ENCODE measurements at places on chromosomes 5 and 9.
A peak's percentile ranks its signal among the peaks of the same experiment; 100 is the strongest.

GRCh38 chr5:78273436-78273835 is 21.1 kb downstream of the AP3B1 start:
- DNase-seq: no peak

DNA sequence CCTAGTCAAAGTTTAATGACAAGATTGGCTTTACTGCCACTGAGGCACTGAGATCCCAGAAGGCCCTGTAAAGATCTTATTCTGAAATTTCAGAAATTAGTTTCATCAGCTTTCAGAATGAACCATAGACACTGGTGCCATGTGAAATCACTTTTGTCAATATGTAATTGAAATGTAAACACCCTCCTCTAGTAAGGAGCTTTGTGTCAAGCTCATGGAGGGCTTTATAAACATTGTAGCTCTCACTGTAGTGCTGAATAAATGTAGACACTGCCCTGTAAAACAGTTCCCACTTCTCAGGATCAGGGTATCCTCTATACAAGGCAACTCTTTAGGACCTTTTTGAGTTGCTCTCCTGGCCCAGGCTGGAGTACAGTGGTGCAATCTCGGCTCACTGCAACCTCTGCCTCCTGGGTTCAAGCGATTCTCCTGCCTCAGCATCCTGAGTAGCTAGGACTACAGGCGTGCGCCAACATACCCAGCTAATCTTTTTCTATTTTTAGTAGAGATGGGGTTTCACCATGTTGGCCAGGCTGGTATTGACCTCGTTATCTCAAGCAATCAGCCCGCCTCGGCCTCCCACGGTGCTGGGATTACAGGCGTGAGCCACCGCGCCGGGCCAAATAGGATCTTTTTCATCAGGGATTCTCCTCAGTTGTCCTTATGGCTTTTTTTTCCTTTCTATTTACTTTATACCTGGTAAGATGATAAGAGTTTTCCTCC is 1823.9 kb upstream of the CDH9 start:
- no peak for DNase-seq

DNA sequence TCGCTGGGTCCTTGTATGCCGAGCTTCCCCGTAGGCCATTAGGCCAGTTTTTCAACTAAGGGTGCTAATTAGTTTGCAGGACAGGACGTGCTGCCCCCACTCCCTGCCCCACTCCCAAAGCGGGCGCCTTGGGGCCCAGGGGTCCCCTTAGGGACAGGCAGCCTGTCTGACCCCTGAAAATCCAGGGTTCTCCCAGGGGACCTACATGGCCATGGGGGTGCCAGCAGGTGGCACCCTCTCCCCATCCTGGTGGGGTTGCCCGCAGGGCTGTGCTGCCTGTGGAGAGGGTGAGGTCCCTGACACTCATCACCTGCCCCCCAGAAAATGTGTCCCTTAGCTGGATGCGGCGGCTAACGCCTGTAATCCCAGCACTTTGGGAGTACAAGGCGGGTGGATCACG is 8.5 kb upstream of the CCDC187 start:
- peak; percentile 43 for DNase-seq

DNA sequence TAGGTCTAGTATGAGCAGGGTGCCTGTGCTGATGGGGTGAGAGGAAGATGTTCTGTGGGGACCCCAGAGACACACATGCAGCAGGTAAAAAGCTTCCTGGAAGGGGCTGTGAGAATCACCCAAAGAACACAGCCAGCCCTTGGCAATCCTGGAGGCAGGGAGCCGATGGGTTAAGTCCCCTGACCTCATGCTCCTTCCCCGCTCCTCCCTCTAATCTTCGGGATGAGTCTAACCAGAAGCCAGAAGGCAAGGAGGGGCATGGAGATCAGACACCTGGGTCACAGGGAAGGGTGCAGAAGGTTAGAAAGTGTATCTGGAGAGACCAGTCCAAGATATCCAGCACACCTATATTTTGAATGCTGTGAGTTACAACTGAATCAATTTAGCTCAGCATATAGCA is 274.1 kb upstream of the PAPPA start:
- DNase-seq: no peak

DNA sequence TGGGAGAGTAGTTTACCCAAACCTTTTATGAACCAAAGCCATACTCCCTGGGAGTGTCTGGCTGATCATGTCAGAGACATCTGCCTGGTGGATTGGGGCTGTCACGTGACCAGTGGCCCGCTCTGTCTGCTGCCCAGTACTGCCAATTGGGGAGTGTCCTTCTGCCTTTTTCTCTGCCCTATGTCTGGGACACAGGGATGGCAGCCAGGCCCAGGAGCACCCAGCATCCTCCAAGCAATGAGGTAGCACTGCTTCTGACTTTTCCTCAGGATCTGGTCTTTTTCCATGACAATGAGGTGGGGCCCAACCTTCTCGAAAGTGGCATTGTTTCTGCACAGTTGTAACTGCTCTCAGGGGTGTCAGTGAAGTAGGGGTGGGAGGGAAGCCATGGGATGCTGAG is 21.8 kb downstream of the DAPK1 start:
- no peak for DNase-seq

GRCh38 chr9:28598408-28598807 is 1025.1 kb upstream of the C9orf72 start:
- no peak for DNase-seq

DNA sequence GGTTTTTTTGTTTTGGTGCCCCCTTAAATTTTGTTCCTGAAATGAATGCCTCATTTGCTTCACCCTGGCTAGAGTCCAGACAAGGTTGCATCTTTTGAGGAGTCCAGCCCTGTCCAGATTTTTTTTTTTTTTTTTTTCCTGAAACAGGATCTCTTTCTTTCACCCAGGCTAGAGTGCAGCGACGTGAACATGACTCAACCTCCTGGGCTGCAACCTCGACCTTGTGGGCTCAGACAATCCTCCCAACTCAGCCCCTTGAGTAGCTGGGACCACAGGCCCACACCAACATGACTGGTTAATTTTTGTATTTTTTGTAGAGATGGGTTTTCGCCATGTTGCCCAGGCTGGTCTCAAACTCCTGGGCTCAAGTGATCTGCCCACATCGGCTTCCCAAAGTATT is 469.0 kb upstream of the BRINP1 start:
- no peak for DNase-seq

- DNase-seq: no peak
Observed at GRCh38 chr5:10031817-10032216, 217.9 kb downstream of the ATPSCKMT start.

- DNase-seq: no peak
Observed at GRCh38 chr9:109868207-109868606, 88.2 kb downstream of the PALM2AKAP2 start.

DNA sequence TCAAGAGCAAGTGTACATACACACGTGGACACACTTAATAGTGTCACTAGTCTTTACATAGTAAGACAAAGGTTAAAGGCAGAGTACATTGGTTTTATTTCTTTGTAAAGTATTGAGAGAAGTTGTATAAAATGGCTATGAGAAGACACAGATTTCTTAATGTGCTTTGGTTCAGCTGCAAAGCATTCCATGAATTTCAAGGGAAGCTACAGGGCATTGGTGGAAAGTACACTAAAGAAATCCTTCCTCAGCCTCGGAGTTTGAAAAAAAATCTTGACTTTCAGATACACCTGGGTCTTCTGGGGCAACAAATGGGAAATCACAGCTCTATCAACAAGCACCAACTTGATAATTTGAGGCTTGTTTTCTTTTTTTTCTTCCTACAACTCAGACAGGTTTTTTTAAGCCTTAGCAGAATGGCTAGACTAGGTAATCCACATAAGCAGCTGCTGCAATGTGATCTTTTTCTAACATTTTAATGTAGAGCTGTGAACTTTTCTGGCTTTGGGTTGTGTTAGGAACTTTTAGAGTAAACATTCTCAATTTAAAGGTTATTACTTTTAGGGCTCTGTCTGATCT is 140.4 kb upstream of the FST start:
- DNase-seq: no peak

DNA sequence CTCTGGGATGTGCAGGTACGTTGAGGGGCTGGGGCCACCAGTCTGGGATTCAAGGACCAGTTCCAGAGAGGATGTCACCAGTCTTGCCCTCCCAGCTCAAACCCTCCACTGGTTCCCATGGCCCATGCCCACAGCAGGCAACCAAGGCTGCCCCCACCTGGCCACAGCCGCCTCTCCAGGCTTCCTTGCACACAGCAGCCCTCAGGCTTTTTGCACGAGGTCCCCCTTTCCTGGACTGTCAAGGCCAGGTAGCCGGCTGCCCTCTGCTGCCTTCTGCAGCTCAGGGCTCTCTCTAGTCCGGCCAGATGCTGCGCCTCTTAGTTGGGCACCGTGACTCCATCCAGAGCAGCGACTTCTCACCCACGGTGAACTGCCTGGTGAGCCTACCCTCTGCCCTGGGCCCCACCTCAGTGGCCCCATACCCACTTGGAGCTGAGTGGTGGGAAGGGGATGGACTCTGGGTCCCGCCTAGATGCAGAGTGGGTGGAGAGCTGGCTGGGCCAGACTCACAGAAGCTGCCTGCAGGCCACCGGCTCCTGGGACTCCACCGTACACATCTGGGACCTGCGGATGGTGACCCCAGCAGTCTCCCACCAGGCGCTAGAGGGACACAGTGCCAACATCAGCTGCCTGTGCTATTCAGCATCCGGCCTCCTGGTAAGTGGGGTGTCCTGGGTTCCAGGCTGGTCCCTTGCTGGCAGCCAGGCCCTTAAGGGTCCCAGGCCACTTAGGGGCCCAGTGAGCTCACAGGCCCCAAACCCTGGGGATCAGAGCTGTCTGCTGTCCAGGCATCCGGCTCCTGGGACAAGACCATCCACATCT is 2.9 kb downstream of the WDR38 start:
- DNase-seq: peak; percentile 33

DNA sequence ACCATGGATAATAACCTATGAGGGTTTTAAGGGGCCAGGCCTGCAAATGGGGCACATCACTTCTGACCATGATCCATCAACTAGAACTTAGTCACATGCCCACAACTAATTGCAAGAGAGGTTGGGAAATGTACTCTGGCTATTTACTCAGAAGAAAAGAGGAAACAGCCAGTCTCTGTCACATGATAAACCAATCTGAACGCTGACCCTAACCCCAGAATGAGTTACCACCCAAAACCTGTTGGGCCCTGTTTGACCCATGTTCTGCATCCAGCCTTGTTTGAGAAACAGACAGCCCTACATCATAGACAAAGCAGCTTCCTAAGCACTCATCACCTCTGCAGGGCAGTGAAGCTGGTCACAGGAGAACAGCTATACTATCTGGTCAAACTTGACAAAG is 5.8 kb downstream of the MACROH2A1 start:
- DNase-seq: no peak

- DNase-seq: no peak
Observed at GRCh38 chr9:20441166-20441565, 181.1 kb downstream of the MLLT3 start.

GRCh38 chr5:6961123-6961522 is 247.9 kb downstream of the TENT4A start:
- DNase-seq: no peak

DNA sequence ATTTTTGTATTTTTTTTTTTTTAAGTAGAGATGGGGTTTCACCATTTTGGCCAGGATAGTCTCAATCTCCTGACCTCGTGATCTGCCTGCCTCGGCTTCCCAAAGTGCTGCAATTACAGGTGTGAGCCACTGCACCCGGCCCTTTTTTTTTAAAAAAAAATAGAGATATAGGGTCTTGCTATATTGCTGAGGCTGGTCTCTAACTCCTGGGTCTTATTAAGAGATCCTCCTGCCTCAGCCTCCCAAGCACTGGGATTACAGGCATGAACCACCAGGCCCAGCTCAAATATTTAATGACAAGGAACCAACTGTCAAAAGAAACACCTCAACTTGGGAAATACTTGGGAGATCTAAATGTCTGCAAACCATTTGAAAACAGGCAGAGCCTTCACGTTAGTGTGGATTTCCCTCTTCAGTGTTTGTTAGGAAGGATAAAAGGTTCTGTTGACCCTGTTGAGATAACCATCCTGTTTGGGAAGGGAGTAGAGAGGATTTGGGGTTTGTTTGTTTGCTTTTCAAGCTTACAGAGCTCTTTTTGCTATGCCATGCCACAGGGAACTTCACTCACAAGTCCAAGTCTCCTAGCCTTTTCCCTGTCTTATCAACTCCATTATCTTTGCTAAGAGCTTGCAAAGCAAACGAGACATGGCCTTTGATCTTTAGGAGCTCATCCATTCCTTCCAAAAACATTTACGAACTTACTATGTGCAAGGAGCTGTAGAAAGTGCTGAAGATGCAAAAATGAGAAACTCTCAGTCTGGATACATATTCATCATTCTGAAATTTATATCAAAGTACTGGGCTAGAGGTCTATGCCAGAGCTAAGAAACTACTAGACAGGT is 7.5 kb downstream of the FAXDC2 start:
- DNase-seq: no peak

GRCh38 chr5:20360263-20360662 is 372.3 kb upstream of the CDH18 start:
- DNase-seq: no peak

DNA sequence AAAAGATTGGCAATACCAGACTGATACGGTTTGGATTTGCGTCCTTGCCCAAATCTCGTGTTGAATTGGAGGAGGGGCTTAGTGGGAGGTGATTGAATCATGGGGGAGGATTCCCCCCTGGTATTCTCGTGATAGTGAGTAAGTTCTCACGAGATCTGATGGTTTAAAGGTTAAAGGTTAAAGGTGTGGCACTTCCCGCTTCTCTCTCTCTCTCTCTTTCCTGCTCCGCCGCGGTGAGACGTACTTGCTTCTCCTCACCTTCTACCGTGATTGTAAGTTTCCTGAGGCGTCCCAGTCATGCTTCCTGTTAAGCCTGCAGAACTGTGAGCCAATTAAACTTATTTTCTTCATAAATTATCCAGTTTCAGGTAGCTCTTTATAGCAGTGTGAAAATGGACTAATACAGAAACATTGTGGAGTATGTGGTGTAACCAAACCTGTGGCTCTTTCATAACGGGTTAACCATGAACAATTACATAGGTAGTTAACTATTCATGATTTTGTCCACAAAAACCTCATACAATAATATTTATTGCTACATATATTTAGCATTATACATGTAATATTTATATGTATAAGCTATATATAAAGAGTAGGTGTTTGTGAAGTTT is 107.5 kb downstream of the ANXA1 start:
- DNase-seq: no peak

GRCh38 chr5:67969631-67970030 is 245.9 kb upstream of the PIK3R1 start:
- no peak for DNase-seq

DNA sequence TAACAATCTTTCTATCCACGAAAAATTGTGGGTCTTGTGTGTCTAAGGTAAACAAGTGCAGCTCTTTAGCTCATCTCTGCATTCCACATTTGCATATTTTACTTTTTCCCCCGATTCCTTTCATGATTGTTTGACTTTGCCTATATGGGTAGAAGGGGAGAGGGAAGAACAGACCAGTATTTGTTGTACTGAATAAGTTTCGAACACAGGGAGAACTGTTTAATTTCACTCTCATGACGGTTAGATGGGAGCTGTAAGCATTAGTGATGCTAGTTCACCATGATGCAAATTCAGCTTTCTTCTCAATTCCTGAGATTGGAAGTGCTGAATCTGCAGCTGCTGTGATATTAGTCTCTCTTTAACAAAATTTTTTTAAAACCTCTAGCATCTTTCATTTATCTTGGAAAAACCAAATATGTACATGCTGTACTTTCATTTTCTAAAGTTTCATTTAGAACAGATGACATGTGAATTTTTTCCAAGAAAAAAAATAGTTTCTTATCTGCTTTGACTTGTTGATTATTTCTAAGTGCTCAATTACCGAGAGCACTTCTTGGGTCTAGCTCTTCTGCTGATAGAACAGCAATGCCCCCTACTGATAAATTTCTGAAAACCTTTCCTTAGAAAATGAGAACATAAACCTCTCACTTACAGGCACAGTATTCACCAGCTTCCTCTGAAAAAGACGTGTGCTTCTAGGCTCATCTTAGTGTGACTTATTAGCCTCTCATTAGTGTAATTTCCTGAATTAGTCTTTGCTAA is 149.5 kb downstream of the BAAT start:
- no peak for DNase-seq
